Astrocyte of the hippocampus (primary cell): ENCODE measurements at places on chromosomes 4 and X.

DNA sequence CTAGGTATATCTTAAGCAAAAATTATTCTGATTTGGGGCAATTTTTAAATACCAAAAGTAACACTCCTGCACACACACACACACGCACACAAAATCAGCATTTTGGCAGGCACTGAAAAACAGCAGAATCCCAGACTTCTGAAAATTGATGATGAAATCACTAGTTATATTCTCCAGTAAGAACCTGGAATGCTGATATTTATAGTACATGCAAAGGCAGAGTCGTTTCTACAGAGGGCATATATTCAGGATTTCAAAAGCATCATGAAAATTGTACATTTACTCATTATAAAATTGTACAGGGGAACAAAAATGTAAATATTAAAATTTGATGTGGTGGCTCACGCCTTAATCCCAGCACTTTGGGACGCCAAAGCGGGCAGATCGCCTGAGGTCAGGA, 352.5 kb upstream of the PITX2 start:
- no peak for DNase-seq

- DNase-seq = no peak
Observed at GRCh38 chr4:77126809-77127208, 30.2 kb upstream of the CCNG2 start.

- DNase-seq = no peak
Observed at GRCh38 chr4:119139822-119140252, 4.2 kb downstream of the MYOZ2 start.

- DNase-seq = peak; percentile 75
Observed at GRCh38 chr4:154559494-154560418, 3.1 kb upstream of the FGB start.

DNA sequence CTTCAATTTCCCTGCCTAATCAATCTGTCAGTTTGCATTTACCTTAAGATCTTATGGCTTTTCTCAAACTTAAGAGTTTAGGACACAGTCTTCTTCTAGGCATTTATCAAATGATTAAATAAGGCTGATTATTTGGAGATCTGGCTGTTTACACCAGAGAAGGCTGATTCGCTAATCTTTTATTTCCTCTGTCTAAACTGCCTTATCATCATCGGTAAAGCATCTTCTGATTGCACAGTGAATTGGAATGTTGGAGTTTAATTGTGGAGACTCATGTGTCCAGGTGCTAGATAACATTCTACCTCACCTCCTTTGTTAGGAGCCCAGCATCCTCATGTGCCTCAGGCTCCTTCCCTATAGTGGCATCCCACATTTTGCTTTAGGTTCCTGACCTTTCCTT, 100.3 kb upstream of the DDIT4L start:
- no peak for DNase-seq

DNA sequence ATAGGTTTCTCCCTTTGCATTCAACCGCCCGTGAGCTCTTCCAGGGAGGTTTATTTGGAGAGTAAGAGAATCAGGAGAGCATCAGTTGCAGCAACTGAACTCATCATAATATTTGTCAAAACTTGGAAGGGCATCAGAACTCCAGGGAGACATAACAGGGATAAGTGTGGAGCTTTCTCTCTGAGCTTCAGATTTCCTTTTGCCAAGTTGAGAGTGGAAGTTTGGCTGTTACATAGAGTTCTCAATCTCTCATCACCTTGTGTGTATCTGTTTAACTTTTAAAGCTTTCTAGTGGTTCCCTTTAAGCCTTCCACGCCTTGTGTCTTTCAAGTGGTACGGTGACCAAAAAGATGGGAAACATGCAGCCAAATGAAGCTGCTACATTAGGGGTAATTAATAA, 18.8 kb downstream of the BMP3 start:
- no peak for DNase-seq

DNA sequence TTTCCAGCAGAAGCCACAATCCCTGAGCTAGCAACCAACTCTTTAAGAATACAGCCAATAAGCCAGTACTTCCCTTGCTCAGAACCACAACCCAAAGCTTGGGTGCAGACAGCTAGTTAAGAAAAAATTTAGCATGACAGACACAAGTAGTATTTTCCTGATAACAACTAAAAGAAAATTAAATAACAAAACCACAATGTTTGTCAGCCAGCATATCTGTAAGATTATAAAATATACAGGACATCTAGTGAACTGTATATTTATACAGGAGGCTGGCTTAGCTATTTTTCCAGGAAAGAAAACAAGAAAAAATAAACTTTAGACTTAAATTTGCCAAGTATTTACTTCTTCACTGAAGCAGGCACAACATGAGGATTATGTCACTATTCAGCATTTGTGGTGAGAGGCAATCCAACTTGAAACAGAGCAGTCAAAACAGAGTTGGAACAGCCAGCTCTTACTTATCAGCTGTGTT, 6.6 kb downstream of the PF4V1 start:
- peak; percentile 85 for DNase-seq

DNA sequence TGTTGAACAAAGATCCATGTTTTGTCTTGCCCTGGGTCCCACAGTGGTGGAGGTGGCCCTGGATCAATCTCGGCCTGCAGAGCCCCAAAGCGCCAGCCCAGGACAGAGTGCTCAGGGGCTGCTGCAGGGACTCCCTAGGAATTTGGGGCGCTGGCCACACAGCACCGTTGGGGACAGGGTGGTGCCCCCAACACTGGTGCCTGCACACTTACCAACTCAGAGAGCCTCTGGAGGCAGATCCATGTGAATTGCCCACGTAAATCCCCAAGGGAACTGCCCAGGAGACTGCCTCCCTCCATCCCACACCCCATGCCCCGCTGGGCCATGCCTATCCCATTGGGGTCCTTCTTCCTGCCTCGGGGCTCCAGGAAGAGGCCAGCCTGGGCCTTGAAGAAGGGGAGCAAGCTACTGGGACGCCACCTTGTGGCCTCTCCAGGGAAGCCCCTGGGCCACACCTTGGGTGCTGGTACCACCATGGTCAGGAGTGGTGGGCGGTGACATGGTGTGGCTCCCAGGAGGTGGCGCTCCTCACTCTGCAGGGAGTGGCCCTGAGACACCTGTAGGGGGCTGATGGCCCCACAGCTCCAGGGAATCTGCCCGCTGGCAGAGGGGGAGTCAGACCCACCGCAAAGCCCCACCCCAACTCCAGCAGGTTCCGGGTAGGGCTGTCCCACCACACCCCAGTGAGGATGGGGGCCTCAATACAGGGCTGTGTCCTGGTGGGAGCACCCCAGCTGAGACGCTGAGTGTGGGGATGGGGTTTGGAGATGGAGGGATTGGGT, 22.8 kb downstream of the CFAP99 start:
- peak; percentile 69 for DNase-seq

DNA sequence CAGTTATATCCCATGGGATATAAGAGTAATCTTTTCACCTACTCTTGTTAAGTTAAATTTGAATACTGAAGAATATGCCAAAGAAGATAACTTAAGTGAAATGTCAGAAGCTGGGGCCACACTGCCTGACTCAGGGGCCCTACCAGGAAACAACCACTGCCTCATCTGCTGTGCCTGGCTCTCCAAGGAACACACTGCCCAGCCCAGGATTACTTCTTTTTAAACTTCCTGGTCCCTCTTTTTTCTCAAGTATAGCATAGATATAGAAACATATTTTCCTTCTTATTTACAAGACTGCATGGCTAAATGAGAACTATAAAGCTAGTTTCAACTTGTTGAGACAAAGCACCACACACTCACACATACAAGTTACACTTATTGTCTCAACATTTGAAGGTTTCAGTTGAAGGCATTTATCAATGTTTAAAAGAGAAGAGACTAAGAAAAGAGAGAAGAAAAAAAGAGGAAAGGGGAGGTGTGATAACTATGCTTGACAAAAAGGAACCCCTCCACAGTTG, 45.2 kb downstream of the MAML3 start:
- DNase-seq = no peak

DNA sequence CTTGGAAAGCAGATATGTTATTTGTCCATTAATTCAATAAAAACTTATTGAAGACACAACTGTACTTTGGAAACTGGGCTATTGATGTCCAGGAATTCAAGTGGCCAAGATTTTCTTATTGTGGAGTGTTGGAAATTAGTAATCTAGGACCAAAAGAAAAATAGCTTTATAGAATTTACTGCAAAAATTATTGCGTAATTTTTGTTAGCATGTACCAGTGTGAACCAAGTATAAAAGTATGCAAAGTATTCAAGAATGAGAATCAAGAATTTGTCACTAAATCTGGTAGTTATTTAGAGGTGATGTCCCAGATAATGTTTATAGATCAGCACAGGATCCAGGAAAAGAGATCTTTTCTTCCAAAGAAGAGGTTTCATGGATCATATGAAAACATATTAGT, 468.9 kb upstream of the CTSO start:
- DNase-seq = no peak

GRCh38 chrX:56733459-56734046, 4.5 kb downstream of the NBDY start:
- peak; percentile 56 for DNase-seq

GRCh38 chr4:151163855-151164254, 64.4 kb downstream of the RPS3A start:
- DNase-seq = no peak

DNA sequence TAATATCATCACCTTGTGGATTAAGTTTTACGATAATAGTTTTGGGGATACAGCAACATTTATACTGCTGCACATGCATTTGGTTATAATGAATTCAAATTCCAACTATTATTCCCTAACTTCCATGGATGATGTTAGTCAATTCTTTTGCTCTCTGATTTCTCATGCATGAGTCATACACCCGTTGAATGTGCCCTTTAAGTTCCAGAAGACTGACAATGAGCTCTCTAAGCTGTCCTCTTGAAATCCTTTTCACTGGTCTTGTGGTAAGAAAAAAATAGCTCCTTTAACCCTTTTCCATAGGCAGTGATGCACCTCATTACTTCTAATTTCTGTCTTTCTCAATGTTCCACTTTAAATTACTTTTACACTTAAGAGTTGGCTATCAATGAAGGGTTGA, 1095.2 kb upstream of the POU3F4 start:
- peak; percentile 20 for DNase-seq

DNA sequence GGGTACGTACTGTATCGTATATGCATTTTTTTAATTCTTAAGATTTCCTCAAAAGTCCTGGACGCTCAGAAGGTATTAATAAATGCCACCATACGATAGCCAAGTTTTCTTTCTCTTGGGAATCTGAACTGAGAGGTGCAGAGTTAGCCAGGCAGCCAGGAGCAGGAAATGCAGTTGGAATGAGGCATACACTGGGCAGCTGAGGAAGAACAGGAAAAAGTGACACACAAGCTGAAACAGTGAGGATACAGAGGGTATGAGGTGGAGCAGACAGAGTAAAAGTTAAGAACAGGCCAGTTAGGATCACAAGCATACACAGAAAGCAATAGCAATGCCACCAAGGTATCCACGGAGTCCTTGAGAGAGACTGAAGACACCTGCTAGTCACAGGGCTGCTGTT, 13.4 kb downstream of the UFSP2 start:
- no peak for DNase-seq

- no peak for DNase-seq
Observed at GRCh38 chr4:184961660-184962059, 56.6 kb upstream of the HELT start.

DNA sequence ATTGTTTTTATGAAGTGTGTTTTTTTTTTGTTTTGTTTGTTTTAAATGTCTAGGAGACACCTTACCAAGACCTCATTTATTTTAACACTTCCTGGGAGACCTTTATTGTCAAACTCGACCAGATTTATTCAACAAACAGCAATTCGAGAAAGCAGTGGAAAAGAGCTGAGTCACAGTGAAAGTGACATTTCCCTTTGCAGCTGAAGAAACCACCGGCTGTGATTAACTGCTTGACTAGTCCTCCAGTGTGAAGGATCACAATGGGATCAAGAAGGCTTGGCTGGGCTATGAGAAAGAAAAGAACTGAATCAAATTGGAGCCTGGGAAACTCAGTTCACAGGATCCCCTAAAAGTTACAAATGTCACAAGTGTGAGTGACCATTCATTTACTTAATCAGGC, 11.9 kb upstream of the ADH7 start:
- peak; percentile 84 for DNase-seq

DNA sequence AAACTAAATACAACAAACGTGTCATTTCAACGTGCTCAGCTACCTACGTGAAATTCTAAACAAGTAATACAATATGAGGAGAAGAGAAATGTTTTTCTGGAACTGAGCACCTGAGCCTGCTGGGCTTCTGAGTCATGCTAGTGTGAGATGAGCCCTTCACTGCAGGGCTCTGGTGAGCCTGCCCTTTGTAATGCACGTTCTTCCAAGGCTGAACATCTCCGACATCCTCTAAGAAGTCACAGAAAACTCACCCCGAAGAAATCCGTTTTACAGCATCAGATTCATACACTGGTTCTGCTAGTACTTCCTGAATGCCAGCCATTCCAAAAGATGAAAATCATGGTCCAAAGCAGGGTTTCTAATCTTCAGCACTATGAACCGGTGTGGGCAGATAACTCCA, 157.1 kb downstream of the AMELX start:
- no peak for DNase-seq

GRCh38 chr4:184444953-184445309, 29.4 kb downstream of the IRF2 start:
- no peak for DNase-seq

- peak; percentile 3 for DNase-seq
Observed at GRCh38 chr4:154465085-154465484, 26.5 kb downstream of the DCHS2 start.

DNA sequence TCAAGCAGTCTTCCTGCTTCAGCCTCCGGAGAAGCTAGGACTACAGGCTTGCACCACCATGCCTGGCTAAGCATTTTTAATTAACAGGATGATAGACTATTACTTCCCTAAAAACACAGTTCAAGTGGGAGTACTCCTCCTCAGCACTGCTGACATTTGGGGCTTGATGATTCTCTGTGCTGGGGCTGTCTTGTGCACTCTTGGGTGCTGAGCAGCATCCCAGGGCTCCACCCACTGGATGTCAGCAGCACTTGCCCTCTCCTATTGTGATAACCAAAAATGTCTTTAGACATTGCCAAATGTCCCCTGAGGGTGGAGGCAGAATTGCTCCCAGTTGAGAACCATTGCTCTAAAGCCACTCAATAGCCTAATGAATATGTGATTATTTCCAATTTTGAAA, 60.4 kb downstream of the CLCN4 start:
- no peak for DNase-seq

DNA sequence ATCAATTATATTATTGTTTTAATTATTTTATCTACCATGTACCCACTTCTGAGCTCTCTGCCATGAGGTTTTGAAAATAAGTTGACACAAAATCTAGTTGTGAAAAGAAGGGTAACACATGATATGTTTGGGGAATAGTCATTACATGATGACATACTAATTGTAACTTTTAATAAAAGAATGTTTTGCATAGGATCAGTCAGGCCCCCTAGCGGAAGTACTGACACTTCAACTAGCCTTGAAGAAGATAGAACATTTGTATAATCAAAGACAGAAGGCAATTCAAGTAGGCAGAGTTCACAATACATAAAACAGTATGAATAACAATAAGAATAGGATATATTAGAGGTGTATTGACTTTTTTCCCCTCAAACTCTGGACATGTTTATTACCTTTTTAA, 1191.0 kb upstream of the AGA start:
- no peak for DNase-seq

- DNase-seq = no peak
Observed at GRCh38 chr4:116664198-116664597, 421.2 kb downstream of the TRAM1L1 start.

DNA sequence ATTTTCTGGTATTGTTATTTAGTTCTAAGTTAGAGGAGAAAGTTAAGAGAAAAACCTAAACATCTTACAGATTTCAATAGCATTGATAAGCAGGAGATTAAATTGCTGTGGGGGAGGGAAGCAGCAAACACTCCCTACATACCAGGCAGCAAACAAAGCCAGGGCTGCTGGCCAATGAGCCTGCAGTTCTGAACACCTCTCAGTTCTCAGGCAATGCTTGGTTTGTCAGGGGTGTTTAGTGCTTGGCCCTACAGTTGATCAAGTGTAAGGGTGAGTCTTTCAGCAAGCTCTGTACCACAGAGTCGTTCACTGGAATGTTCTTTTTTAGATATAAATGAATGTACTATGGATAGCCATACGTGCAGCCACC, 38.6 kb downstream of the EGFL6 start:
- peak; percentile 11 for DNase-seq
